Breast epithelium (tissue), 4 donors: ENCODE measurements at places on chromosomes 2 and 18.

DNA sequence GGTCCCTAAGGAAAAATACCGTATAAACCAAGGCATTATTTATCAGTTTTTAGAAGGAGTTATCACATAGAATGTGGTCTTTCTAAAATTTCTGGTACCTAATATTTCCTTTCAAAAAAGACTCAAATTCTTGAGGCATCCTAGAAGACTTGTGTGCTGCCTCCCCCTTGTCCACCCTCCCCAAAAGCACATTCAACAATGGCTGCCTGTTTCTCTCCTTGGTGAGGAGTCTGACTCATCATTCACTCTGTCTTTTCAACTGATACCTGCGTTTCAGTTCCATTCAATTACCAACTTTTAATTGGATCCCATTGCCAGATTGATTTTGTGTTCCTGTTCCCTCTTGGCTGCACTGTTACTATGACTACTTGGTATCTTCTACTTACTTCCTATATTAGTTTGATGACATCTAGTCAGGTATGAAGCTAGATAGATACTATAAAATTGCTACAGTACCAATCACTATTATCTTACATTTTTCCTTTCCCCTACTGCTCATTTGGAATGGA is 72.9 kb downstream of the XRCC5 start:
- no peak for DNase-seq

- DNase-seq: no peak
Observed at GRCh38 chr2:43127208-43127940, 99.0 kb downstream of the ZFP36L2 start.

DNA sequence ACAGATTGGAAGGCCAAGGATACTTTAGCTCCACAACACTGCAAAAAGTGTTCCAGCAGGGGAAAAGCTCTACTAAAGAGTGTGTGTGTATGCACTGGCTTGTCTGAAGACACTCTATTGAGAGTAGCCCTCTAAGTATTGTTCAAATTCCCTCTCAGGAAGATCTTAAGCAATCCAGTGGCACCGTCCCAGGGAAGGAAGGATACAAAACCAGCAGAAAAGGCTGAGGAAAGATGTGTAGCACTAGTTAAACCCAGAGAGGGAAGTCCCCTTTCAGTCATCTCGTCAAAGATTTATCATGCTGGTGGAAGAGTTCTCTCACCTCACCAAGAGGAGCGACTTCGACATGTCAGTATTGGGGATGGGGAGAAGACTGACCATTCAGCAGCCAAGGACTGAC is 50.5 kb downstream of the DHRS9 start:
- DNase-seq: no peak

- DNase-seq: no peak
Observed at GRCh38 chr2:27184115-27184514, 27.7 kb upstream of the ATRAID start.

DNA sequence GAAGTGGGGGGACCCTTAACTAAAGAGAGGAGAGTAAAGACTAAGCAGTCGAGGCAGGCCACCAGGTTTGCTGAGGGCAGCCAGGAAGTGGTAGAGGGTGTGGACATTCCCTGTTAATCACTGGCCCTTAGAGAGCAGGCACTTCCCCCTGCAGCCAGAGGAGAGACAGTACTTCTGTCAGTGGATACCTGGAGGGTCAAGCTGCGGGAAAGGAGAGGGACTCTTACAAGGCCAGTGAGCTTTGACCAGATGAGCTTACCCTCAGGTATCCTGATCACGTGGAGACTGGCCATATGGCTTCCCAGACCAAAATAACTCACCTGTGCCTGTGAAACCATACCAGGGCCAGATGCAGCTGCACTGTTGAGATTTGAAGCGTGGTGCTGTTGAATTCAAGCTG is 28.6 kb downstream of the ITGA6 start:
- no peak for DNase-seq

- DNase-seq: no peak
Observed at GRCh38 chr2:165924946-165925345, 28.6 kb downstream of the TTC21B start.

GRCh38 chr2:158297606-158298005 is 158.9 kb downstream of the CCDC148 start:
- DNase-seq: no peak

GRCh38 chr2:163191372-163191771 is 352.8 kb upstream of the KCNH7 start:
- no peak for DNase-seq
